ENCODE measurements at places on chromosomes 6 and 20.

DNA sequence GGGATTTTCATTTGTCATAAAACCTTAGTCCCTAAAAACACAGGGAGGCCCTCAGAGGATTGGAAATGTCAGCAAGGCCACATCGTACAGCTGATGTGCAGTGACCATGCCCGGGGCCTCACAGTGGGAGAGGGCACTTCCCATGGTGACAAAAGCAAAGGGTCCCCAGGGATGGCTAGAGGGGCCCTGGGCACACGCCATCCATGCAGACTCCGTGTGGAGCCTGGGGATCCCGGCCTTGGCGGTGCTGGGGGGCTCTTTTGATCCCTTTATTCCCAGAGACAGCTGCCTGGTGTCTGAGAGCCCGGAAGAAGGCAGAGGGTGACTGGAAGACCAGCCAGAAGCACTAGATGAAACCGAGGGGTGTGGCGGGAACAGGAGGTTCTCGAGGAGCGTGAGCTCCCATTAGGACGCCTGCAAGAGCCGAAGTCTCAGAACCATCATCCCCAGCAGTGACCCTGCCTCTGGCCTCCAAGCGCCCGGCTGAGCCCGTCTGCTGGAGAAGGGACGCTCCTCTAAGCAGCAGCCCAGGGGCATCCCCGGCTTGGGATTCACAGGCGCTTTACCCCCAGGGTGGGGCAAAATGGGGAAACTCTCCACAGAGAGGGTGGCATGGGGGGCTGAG lies 49.1 kb upstream of the FRMD1 start:
- DNase-seq = no peak

DNA sequence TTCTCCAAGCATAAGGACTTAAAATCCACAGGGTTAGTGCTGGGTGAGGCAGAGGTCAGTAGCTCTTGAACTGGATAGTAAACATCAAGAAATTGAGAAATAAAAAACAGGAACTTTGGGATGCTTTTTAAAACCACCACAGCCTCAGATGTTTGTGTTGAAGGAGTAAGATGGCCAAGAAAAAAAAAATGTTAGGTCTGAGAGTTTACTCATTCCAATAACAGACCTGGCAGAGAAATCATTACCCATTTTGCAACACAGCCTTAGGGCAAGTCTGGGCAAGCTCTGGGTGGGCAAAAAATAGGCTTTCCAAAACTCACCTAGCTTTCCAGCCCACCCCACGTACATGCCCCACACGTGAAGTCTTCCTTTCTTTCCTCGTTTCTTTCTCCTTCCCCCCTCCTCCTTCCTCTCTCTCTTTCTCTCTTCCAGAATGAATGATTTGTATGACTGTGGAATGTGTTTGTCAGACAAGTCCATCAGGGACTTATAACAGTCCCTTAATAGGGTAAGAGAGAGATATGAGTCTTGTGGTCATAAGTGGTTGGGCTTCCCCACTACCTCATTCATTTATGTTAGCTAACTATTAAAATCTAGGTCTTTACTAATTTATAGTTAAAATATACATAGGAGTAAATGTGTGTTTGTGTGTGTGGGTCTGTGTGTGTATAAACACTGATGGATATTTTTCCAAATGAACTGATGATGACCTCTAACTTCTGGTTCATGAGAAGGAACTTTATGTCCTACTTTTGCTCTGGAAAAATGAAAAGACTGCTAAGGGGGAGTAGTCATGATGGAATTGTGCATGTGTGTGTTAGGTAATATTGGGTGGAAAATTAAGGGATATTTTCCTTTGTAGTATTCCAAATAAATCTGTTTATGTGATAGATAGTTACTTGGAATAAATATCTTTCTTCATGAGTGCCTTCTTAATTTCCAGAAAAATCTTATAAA lies 18.0 kb upstream of the DSE start:
- DNase-seq = no peak

- no peak for DNase-seq
Observed at GRCh38 chr6:168155821-168156741, 77.1 kb upstream of the FRMD1 start.

- DNase-seq = no peak
Observed at GRCh38 chr6:166672624-166673206, 45.7 kb upstream of the RPS6KA2 start.

GRCh38 chr6:2030682-2031244 lies 214.6 kb downstream of the GMDS start:
- no peak for DNase-seq

- DNase-seq = no peak
Observed at GRCh38 chr6:21504790-21505189, 88.8 kb upstream of the SOX4 start.

- no peak for DNase-seq
Observed at GRCh38 chr6:26275663-26276062, 89.3 kb upstream of the BTN3A2 start.

- no peak for DNase-seq
Observed at GRCh38 chr6:167210375-167211294, 52.9 kb upstream of the GPR31 start.

DNA sequence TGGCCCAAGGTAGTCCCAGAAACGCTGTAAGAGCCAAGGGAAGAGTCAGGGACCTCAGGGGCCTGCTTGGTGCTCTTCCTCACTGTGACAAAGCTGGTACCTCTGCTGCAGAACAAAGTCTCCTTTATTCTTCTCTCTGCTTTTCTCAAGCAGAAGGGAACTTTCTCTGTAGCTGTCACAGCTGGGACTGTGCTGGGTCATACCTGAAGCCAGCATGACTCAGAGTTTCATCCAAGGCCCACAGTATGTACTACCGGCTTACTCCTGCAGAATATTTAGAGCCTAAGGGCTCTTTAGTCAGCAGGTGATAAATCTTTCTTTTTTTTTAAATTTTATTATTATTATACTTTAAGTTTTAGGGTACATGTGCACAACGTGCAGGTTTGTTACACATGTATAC lies 183.2 kb downstream of the TINAG start:
- no peak for DNase-seq

DNA sequence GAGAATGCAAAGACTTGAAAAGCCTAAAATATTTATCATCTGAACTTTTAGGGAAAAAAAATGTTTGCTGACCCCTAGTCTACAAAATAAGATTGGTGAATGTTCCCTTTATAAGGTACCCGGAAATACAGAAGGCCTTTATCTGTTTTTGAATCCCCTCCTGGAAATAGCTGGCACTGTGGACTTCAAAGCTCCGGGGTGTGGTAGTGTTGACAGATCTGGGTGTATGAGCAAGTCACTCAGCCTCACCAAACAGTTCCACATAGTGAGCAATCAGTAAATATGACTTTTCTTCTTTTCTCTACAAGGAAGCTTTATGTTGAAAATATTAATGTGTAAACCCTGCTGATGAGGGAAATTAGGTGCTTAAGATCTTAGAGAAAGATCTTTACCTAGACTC lies 29.2 kb upstream of the HTR1B start:
- no peak for DNase-seq

GRCh38 chr6:12083302-12083701 lies 71.2 kb downstream of the HIVEP1 start:
- no peak for DNase-seq

DNA sequence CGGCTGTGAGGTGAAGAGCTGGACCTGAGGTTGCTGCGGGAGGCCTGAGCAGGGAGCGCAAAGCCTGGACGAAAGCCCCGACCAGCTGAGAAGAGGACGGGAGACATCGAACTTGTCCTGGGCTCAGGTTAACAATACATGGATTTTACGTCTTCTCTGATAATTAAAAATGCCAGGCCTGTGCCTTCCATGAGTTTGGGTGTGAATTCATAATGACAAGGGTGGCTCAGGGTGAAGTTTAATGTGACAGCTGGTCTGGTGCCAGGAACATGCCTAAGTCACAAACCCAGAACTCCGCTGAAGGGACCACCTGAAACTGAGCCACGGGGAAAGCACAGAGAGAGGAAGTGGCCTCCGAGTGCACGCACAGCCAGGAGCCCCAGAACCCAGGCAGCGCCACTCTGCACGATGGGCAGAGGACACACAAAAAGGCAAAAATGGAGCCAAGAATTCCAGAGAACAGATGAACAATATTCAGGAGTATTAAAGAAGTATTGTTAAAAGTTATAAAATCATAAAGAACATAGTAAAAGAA lies 150.1 kb upstream of the RPS6KA2 start:
- DNase-seq = no peak

DNA sequence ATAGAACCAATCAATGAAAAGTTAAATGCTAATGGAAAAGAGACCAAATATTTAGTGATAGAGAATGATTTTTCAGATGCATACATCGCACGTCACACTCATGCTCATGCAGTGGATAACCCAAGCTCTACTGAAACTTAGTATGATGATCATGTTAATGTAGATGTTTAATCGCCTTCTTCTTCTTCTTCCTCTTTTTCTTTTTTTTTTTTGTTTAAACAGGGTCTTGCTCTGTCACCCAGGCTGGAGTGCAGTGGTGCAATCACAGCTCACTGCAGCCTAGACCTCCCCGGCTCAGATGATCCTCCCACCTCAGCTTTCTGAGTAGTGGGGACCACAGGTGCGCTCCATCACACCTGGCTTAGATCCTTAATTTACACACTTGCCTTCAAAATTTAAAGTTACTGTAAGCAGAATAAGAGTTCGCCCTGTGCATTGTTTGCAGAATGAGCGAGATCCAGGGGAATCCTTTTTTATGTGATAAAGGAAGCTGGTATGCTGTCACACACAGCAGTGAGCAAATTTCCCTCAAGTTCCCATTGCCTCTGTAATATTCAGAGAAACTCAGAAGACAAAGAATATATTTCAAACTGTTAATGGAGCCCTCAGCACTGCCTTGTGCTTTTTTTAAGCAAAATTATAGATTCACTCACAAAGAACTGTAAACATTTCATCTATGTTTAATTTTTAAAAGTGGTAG lies 194.2 kb upstream of the SGK1 start:
- no peak for DNase-seq

GRCh38 chr6:28347119-28347518 lies 2.6 kb upstream of the ZKSCAN3 start:
- DNase-seq = no peak

DNA sequence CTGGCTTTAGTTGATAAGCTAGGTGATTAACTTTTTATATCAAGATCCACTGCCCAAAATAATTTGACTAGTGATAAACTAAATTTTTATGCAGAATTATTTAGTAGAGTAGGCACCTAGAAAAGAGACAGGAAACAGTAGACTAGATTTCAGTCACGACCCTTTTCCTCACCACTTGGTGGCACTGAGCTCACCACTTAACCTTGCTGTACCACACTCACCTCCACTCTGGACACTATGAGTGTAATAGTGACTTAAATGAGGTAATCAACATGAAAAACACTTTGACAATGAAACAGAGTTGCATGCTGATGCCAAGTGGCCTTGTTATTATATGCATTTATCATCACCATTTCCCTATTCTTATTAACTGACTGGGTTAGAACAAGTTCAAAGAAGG lies 730.4 kb downstream of the KIF16B start:
- DNase-seq = no peak

GRCh38 chr6:168666699-168667427 lies 225.9 kb downstream of the SMOC2 start:
- DNase-seq = no peak

GRCh38 chr20:15760001-15760621 lies 813.1 kb downstream of the KIF16B start:
- DNase-seq = no peak

DNA sequence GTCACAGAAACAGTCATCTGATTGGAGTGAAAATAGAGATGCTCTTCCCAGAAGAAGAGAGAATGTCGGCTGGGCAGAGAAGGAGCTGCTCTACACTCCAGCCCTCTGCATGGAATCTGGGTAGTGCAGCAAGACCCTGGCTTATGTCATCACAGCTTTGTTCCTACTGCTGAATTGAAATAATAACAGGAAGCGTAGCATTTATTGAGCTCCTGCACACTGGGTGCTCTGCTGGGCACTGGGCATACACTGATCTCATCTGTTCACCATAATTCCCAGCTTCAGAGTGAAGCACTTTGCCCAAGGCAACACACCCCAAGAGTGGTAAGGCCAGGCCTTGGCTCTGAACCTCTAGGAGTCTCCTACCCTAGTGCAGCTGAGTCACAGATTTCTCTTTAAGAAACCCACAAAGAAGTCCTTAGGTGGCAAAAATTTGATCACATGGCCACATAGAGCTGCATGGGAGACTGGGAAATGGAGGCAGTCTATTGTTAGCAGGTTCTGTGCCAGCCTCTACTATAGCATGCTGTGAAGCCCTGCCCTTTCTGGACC lies 3.9 kb upstream of the SDCBP2 start:
- no peak for DNase-seq

GRCh38 chr6:156437121-156437879 lies 339.9 kb upstream of the ARID1B start:
- no peak for DNase-seq

- no peak for DNase-seq
Observed at GRCh38 chr6:91142154-91142553, 555.3 kb upstream of the MAP3K7 start.

- no peak for DNase-seq
Observed at GRCh38 chr6:42104804-42105125, 37.7 kb downstream of the C6orf132 start.

DNA sequence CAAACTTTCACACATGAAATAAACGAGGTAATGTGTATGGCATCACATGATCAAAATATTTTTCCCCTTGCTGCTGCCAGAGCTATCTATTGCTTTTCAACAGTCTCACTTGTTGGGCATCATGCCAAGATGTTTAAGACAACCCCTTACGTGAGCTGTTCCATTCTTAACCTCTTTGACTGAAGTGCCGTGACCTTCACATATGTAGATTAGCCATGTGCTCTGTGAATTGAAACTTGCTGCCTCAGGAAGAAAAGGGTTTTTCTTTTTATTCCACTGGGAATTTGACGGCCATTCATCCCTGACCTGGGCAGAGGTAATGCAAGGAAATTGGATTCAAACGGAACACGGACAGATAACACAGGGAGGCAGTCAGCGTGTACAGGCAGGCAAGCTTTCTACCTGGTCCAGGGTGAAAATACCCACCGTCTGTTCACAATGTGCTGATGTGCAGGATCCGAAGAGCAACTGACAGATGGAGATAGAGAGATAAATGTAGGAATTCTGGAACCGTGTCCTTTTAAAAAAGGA lies 14.2 kb downstream of the ARID1B start:
- no peak for DNase-seq

DNA sequence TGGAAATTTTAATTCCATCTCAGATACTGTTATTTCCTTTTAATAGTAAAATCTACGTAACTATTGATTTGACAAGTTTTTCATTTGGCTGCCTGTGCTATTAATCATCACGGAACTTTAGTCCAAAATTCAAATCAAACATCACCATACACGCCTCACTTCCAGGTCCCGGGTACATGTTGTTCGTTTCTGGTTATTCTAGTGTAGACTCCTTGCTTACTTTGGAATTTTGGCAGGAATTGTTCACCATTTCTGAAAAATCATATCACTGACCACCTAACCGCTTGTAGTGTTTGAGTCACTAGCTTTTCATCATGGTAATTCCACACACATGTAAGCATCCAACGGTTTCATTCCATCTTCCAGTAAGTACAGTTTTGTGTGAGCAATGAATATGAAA lies 98.0 kb upstream of the NHSL1 start:
- DNase-seq = no peak

DNA sequence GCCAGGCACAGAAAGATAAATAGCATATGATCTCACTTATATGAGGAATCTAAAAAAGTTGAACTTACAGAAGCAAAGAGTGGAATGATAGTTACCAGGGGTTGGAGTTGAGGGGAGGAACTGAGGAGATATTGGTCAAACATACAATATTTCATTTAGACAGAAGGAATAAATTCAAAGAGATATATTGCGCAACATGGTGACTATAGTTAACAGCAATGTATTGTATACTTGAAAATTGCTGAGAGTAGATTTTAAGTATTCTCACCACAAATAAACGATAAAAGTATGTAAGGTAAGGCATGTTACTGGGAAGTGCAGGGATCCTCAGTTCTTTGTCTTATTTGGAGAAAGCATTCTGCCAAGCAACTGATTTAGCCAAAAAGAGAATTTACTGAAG lies 171.9 kb downstream of the LMBRD1 start:
- no peak for DNase-seq

Measured in esophagus squamous epithelium (tissue), 5 donors.